SK-N-SH (cell line): ENCODE measurements at places on chromosomes 5 and 9.

GRCh38 chr9:33236571-33236970 lies 3.4 kb upstream of the SPINK4 start:
- H3K4me1 ChIP-seq, result peaks cover 19% of the 10 kb centered on the region; the same call in 1 of the 2 replicates
- H3K27me3 ChIP-seq, result no peaks in the 10 kb centered on the region
- H3K36me3 ChIP-seq, result no peaks in the 10 kb centered on the region

DNA sequence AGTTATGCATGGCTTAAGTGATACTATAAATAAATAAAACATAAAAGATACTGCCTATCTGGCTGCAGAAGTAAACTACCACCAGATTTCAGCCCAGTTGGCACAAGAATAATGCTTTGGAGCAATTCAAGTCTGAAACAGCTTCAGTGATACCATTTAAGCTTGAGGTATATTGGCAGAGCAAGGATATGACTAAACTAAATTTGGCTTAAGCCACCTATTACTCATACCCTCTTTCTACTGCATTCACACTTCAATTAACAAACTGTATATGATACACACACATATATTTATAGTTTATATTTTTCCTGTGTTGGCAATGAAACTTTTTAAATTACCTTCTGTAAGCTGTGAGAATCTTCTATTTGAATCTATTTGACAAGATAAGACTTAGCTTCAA lies 431.9 kb downstream of the ANXA1 start:
- no peaks in the 10 kb centered on the region for H3K4me1 ChIP-seq
- no peaks in the 10 kb centered on the region for H3K27me3 ChIP-seq
- no peak for DNase-seq

- H3K27ac ChIP-seq, result no peak overlapping the region
- H3K36me3 ChIP-seq, result peaks cover 10% of the 10 kb centered on the region; the same call in 1 of the 2 replicates
- H3K4me1 ChIP-seq, result peaks cover 9% of the 10 kb centered on the region; the same call in 1 of the 2 replicates
- no peak overlapping the region for H3K4me3 ChIP-seq
- DNase-seq, result no peak
- no peaks in the 10 kb centered on the region for H3K27me3 ChIP-seq
These were observed 28.4 kb downstream of the B4GALT1 start for GRCh38 chr9:33138768-33139167.

- no peaks in the 10 kb centered on the region; the same call in 1 of the 2 replicates for H3K36me3 ChIP-seq
- DNase-seq, result no peak
- H3K27me3 ChIP-seq, result no peaks in the 10 kb centered on the region
- no peak overlapping the region for H3K4me3 ChIP-seq
These were observed 185.0 kb downstream of the GLIS3 start for GRCh38 chr9:4114569-4115505.

GRCh38 chr5:132766020-132766805 lies 10.8 kb downstream of the SEPTIN8 start:
- H3K27ac ChIP-seq, result no peak overlapping the region
- H3K4me3 ChIP-seq, result no peak overlapping the region
- H3K27me3 ChIP-seq, result no peaks in the 10 kb centered on the region
